ENCODE measurements at places on chromosomes 6 and 20.

- no peak for DNase-seq
- H3K27me3 ChIP-seq: peaks cover 9% of the 10 kb centered on the region
- peaks cover 13% of the 10 kb centered on the region for H3K4me1 ChIP-seq
- no peaks in the 10 kb centered on the region for H3K36me3 ChIP-seq
- no peak overlapping the region for H3K4me3 ChIP-seq
- no peak overlapping the region for H3K27ac ChIP-seq
Observed at GRCh38 chr6:110547266-110547964, 71.0 kb upstream of the SLC22A16 start.

GRCh38 chr6:78570044-78570443 is 297.3 kb upstream of the IRAK1BP1 start:
- H3K4me1 ChIP-seq: peaks cover 6% of the 10 kb centered on the region
- H3K4me3 ChIP-seq: no peak overlapping the region
- H3K36me3 ChIP-seq: no peaks in the 10 kb centered on the region

DNA sequence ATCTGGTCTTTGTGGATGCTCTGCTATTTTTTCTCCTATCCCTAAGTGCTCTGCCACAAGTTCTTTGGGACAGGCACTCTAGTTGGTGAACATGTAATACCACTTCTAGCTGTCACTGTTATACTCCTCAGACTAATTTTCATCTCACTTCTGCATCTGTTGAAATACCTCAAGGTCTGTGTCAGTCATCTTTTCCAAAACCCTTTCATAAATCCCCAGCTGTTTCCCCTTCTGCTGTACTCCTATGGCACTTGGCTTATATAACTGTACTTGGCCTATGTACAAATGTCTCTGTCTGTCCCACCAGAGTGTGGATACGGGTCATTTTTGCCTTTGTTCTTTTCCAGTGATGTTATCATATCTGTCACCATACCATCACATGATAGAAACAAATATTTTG is 124.2 kb downstream of the FHL5 start:
- no peak overlapping the region for H3K4me3 ChIP-seq
- no peaks in the 10 kb centered on the region for H3K4me1 ChIP-seq
- H3K27ac ChIP-seq: no peak overlapping the region

GRCh38 chr6:83838727-83839126 is 14.4 kb upstream of the RIPPLY2 start:
- H3K27ac ChIP-seq: no peak overlapping the region
- no peak for DNase-seq
- H3K36me3 ChIP-seq: no peaks in the 10 kb centered on the region
- H3K4me3 ChIP-seq: no peak overlapping the region

DNA sequence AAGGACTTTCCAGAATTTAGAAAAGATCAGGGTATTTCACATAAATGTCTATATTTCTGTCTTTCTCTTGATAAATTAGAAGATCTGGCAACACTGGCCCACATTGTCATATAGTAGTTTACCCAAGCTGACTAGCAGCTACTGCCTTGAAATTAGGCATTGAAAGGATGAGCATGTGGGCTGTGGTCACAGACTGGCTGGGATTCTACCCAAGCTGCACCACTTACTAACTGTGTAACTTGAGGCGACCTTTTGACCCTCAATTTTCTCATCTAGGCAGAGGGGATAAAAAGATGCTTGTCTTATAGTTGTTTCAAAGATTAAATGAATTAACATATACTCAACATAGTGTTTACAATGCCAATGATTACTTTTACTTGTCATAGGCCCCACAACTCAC is 152.7 kb upstream of the BMP2 start:
- DNase-seq: no peak
- no peaks in the 10 kb centered on the region for H3K4me1 ChIP-seq
- no peak overlapping the region for H3K4me3 ChIP-seq
- H3K36me3 ChIP-seq: no peaks in the 10 kb centered on the region
- no peaks in the 10 kb centered on the region for H3K27me3 ChIP-seq
- H3K27ac ChIP-seq: no peak overlapping the region

DNA sequence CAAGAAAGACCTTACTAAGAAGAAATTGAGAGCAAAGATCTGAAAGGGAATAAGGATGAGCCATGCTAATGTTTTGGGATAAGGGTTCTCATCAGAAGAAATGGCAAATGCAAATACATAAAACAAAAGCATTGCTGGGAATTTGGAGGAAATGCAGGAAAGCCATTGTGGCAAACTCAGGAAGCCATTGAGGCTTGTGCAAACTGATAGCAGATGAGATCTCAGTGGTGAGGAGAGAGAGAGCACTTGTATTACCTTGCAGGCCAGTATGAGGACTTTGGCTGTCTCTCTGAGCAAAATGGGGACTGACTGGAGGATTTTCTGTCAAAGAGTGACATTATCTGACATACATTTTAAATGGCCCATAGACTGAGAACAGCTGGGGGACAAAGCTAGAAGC is 103.0 kb downstream of the ADGRB3 start:
- H3K36me3 ChIP-seq: no peaks in the 10 kb centered on the region
- no peak for DNase-seq
- H3K27ac ChIP-seq: no peak overlapping the region
- no peak overlapping the region for H3K4me3 ChIP-seq
- H3K4me1 ChIP-seq: no peaks in the 10 kb centered on the region

GRCh38 chr6:31204751-31205145 is 34.3 kb upstream of the POU5F1 start:
- peaks cover 38% of the 10 kb centered on the region for H3K4me1 ChIP-seq
- peaks cover 3% of the 10 kb centered on the region for H3K27me3 ChIP-seq
- H3K27ac ChIP-seq: peak overlapping the region; percentile 36
- DNase-seq: no peak
- H3K4me3 ChIP-seq: no peak overlapping the region

- no peak for DNase-seq
- H3K4me1 ChIP-seq: no peaks in the 10 kb centered on the region
- H3K27me3 ChIP-seq: peaks cover 29% of the 10 kb centered on the region
- no peak overlapping the region for H3K27ac ChIP-seq
Observed at GRCh38 chr6:150081702-150082101, 12.8 kb upstream of the ULBP3 start.

- DNase-seq: no peak
- no peaks in the 10 kb centered on the region for H3K4me1 ChIP-seq
- H3K27ac ChIP-seq: no peak overlapping the region
- no peak overlapping the region for H3K4me3 ChIP-seq
Observed at GRCh38 chr6:16625291-16626265, 135.7 kb downstream of the ATXN1 start.

- peaks cover 36% of the 10 kb centered on the region for H3K4me1 ChIP-seq
- H3K27me3 ChIP-seq: peaks cover 66% of the 10 kb centered on the region
- peaks cover 12% of the 10 kb centered on the region for H3K36me3 ChIP-seq
- peak overlapping the region; percentile 81 for H3K4me3 ChIP-seq
Observed at GRCh38 chr6:170295510-170296422, 4.9 kb upstream of the DLL1 start.

DNA sequence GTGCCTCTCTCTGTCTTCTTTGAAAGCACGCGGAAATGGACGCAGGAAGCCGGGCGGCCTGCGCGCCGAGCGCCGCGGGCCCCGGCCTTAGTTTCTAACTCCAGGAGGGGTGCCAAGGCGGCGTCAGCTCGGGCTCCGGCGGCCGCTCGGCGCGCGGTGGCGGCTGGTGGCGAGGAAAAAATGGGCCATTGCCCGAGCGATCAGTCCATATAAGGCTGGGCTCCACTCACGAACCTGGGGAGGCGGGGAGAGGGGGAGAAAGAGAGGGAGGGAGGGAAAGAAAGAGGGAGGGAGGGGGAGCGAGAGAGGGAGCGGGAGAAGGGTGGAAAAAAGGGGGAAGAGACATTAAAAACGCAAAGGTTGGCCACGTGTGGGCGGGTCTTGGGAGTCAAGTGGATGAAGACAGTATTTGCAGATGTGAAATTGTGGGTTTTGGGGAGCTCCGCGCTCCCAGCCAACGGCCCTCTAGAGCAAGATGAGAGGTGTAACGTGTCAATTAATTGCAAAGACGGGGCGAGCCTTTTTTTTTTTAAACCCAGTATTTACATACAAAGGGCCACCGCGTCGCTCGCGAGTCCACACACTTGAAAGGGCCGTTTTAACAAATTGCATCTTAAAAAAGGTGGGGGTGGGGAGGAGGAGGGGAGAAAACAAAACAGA is at the start of gene NKX2-2:
TSS of gene NKX2-2 (minus strand) at position 184 of the 660 bp plus-strand sequence. CDS start 395 bp downstream, outside the sequence.
- DNase-seq: no peak
- H3K27ac ChIP-seq: no peak within 1 kb of the TSS
- H3K4me1 ChIP-seq: peaks cover 23% of the 10 kb centered on the region
- H3K4me3 ChIP-seq: no peak within 1 kb of the TSS
- no peaks in the 10 kb centered on the region for H3K36me3 ChIP-seq

DNA sequence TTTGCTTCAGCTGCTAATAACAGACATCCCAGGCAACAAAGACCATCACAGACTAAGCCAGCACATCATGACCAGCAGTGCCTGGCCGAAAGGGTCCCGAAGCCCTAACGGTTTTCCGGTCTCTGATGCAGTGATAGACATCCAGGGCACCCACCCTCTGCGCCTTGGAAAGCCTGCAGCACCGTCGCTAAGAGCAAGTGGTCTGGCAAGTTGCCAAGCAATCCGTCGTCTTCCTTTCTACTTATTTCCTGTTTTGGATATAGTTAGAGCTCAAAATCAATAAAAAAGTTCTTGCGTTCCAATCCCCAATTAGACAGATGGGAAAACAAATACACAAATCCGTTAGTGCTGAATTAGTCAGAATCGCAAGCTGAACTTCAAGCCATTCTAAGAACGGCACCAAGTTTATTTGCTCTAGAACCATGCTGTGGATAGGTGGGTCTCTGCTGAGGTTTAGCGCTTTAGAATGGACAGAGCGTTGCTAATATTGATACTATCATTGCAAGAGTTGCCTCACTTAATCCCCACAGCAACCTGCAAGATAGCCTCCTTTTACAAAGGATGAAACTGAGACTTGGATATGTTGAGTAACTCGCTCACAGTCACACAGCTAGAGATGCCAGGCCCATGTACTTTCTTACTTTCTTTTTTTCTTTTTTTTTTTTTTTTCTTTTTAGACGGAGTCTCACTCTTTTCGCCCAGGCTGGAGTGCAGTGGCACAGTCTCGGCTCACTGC is 163.3 kb upstream of the SNX9 start:
- H3K4me1 ChIP-seq: peaks cover 46% of the 10 kb centered on the region
- H3K27ac ChIP-seq: no peak overlapping the region
- peaks cover 12% of the 10 kb centered on the region for H3K36me3 ChIP-seq
- H3K27me3 ChIP-seq: no peaks in the 10 kb centered on the region
- H3K4me3 ChIP-seq: no peak overlapping the region

- no peak overlapping the region for H3K4me3 ChIP-seq
- H3K4me1 ChIP-seq: peaks cover 4% of the 10 kb centered on the region
- H3K27ac ChIP-seq: no peak overlapping the region
- H3K36me3 ChIP-seq: peaks cover 5% of the 10 kb centered on the region
Observed at GRCh38 chr6:158876886-158877285, 57.7 kb upstream of the EZR start.

DNA sequence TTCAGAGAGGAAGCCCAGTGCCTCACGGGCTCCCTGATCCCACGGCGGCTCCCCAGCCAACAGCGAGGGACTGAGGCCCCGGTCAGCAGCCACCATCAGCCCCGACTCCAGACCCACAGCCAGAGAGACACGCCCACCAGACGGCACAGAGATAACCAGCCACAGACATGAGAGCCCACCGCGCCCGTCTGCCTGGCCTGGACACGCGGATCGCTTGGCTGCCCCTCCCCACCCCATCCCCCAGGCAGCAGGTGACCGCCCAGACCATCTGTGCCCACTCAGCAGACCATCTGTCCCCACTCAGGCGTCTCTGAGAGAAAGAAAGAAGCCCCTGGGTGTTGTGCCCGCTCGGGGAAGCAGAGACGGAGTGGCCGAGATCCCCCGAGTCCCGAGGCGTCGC is 55.5 kb upstream of the CHRNA4 start:
- peaks cover 4% of the 10 kb centered on the region for H3K27me3 ChIP-seq
- no peak overlapping the region for H3K4me3 ChIP-seq
- H3K4me1 ChIP-seq: peaks cover 34% of the 10 kb centered on the region
- H3K36me3 ChIP-seq: no peaks in the 10 kb centered on the region

DNA sequence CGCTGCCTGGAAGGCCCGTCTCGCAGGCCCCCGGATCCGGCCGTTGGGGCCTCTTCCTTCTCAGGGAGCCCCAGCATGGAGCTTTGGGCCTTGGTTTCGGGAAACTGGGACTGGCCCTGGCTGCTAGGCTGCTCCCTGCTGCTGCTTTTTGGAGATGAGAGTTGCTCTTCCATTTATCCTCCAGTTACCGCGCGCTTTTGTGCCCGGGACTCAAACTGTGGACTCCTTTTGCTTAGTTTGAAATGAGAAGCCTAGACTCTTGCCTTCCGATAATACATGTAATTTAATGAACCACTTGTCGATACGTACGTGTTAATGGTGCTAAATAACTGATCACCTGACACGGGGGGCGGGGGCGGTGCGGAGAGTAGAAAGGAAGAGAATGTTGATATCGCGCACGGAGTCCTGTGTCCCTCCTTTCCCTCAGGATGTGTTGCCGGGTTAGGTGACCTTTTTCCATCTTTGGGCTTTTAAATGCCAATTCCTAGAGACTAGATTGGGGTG is 968 bp downstream of the PHF3 start:
- peak; percentile 53 for DNase-seq
- H3K27me3 ChIP-seq: peaks cover 7% of the 10 kb centered on the region
- H3K4me3 ChIP-seq: peak overlapping the region; percentile 100
- peaks cover 6% of the 10 kb centered on the region for H3K36me3 ChIP-seq
- H3K4me1 ChIP-seq: peaks cover 68% of the 10 kb centered on the region
- H3K27ac ChIP-seq: peak overlapping the region; percentile 100

DNA sequence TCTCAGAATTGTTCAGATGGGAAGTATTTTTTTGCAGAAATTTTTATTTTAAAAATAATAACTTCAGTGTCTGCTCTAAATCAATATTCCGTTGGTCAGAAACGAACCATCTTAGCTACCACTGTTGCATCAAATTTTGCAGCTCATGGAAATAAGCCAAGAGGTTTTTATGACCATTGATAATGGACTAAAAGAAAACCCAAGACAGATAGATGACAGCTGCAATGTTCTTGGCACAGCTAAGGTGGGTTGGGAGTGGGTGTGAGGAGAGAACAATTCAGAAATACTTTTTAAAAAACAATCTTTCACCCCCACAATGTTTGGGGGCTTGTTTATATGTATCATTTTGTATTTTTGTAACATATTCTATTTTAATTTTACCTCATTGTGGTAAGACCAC is 121.1 kb downstream of the PDE7B start:
- peaks cover 6% of the 10 kb centered on the region for H3K27me3 ChIP-seq
- no peaks in the 10 kb centered on the region for H3K36me3 ChIP-seq

DNA sequence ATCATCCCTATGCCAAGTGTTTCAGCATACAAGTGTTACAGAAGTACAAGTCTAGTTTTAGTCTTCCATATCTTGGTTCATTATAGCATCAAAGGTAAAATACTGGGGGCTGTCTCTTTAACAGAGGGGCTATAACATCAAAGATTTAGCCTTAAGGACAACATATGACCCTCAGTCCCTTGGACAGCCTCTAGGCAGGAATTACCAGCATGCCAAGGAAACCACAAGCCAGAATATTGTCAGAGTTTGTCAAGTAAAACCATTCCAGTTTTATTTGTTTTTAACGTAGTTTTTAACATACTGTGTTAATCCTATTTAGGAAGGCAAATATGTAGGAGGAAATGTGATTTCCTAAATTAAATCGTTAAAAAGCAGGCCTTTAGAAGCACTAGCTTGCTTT is 18.6 kb downstream of the ZKSCAN8 start:
- H3K4me1 ChIP-seq: peaks cover 12% of the 10 kb centered on the region
- H3K27me3 ChIP-seq: peaks cover 17% of the 10 kb centered on the region
- no peak overlapping the region for H3K4me3 ChIP-seq
- H3K27ac ChIP-seq: no peak overlapping the region

- H3K4me1 ChIP-seq: peaks cover 29% of the 10 kb centered on the region
- peaks cover 17% of the 10 kb centered on the region for H3K36me3 ChIP-seq
- H3K27ac ChIP-seq: peak within 1 kb of the TSS; percentile 62
Observed at GRCh38 chr20:11917663-11918062, at the start of gene BTBD3. Gene BTBD3, plus strand, starts transcription at chr20:11917893. Its CDS starts 383 bp downstream, at chr20:11918276.

GRCh38 chr6:10598084-10598960 is 77.2 kb downstream of the GCNT2 start:
- peaks cover 3% of the 10 kb centered on the region for H3K27me3 ChIP-seq
- H3K4me1 ChIP-seq: peaks cover 20% of the 10 kb centered on the region
- no peak for DNase-seq

Data from nephron progenitor cell (in vitro differentiated cells).